H7 (cell line): ENCODE measurements at places on chromosomes 12 and 14.
A peak's percentile ranks its signal among the peaks of the same experiment; 100 is the strongest.

- DNase-seq: peak; percentile 53
Observed at GRCh38 chr14:105076805-105077648, 11.8 kb upstream of the GPR132 start.

DNA sequence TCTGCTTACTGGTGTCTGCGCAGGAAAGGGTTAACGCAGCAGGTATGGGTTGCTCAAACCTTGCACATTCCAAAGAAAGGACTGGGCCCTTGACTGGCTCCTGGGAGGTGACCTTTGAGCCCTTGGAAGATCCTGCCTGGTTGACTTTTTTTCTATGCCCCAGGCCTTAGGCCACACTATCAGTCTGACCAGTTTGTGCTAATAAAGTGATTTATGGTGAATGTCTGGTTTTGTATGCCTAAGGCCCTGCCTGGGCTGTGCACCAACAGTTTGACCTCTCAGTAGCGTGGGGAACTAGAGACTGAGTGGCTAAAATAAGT is 61.4 kb upstream of the SCN8A start:
- no peak for DNase-seq

GRCh38 chr14:59321626-59321949 is 133.1 kb downstream of the DAAM1 start:
- no peak for DNase-seq

DNA sequence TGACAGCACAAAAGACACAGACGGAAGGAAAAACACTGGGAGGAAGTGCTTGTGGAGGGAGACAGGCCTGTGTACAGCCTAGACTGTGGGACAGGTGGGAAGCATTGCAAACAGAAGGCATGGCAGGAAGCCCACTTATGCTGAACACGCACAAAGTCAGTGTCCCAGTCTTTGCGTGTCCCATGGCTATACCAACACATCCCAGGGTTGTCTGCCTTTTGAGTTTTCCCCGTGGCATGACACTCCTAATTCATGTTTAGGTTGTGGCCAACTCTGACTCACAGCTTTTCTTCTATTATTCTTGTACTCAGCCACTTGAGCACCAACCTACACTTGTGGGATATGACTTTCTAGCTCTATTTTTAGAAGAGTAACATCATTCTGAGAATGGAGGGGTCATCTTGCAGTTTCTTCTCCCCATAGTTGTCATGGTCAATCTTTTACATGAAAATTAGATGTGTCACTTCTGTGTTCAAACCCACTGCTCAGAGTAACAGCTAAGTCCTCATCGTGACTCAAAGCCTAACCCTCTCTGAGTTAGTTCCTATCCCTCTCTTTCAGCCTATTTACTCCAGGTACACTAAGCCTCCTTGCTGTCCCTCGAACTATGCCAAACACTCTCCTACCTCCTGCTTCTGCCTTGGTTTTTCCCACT is 27.5 kb upstream of the JPH4 start:
- no peak for DNase-seq

DNA sequence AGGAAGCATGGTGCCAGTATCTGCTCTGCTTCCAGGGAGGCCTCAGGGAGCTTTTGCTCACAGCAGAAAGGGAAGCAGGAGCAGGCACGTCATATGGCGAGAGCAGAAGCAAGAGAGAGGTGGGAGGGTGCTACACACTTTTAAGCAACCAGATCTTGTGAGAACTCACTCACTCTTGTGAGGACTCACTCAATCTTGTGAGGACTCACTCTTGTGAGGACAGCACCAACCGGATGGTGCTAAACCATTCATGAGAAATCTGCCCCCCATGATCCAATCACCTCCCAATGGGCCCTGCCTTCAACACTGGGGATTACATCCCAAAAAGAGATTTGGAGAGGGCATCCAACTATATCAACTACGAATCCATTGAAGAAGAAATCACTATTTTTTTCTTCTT is 34.3 kb upstream of the LMNTD1 start:
- DNase-seq: no peak

DNA sequence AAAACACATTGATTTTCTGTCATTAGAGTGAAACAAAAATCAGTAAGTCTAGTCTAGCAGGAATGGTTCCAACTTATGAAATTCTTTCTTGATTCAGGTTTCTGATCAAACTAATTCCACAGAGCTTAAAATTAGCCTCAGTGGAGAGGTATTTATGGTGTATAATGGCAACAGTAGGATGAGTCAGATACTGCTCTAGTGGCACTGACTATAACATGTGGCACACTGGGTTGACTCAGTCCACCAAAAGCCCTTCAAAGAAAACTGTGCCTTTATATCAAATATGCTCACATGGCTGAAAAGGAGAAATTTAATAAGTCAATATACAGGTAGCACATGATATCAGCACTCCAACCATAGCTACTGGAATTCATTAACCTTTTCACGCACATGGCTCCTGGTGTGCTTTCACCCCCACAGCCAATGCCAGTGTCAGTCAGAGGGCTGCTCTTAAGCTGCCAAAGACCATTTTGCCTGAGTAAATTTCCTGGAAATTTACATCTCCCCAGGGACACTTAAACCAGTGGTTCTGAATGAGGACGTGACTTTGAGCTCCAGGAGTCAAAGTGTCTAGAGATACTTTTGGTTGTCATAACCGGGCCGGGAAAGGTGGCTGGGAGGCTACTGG is 21.7 kb upstream of the CATSPERB start:
- no peak for DNase-seq

- DNase-seq: no peak
Observed at GRCh38 chr12:68227356-68227755, 1.7 kb upstream of the IL26 start.

GRCh38 chr14:75911883-75912282 is 69.9 kb downstream of the TGFB3 start:
- peak; percentile 36 for DNase-seq

- DNase-seq: no peak
Observed at GRCh38 chr14:101828046-101828445, 66.5 kb downstream of the PPP2R5C start.

DNA sequence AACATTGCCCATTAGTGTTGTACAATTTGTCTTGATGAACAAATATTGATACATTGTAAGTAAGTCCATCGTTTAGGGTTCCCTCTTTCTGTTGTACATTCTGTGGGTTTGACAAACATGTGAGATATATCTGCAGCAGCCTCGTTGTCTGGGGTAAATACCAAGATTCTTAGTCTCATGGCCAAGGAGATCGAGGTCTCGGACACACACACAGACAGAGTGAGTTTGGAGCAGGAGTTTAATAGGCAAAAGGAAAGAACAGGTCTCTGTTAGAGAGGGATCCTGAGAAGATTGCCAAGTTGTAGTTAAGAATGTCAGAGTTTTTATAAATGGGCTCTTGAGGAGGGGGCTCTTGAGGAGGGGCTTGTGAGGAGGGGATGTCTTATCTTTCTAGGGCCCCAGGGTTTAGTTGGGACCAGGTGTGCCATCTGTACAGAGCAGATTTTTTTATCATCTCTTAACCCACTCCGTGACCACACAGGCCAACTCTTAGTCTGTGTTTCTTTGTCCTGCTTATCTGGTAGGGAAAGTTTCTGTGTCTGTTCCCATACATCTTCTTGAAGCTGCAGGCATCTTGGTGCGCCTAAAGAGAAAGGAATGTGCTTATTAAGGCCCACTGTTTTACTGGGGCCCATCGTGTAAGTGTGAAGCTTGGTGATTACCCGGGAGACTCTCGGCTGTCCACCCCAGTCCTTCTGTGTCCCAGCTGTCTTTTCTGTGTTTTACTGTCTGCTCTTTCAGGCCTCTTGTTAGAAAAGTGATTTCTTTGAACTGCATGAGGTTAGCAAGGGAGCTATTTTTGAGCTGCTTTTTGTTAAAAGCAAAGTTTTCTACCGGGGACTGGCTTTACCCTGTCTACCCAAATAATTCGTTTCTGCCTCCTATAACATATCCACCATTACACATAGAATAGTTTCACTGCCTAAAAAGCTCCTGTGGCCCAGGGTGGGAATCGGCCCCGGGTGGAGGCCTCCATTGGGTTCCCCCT is 22.4 kb upstream of the CLEC2D start:
- DNase-seq: peak; percentile 27

- peak; percentile 25 for DNase-seq
Observed at GRCh38 chr14:68458840-68459469, 333.9 kb downstream of the ZFP36L1 start.

- DNase-seq: no peak
Observed at GRCh38 chr12:80445083-80445793, 1.2 kb downstream of the PTPRQ start.

- DNase-seq: no peak
Observed at GRCh38 chr12:84135586-84136279, 776.9 kb downstream of the SLC6A15 start.

- no peak for DNase-seq
Observed at GRCh38 chr12:47415054-47415453, 290.8 kb downstream of the RPAP3 start.

- DNase-seq: no peak
Observed at GRCh38 chr14:73027546-73027945, 640 bp upstream of the ZFYVE1 start.

GRCh38 chr14:77482422-77482821 is 16.2 kb downstream of the ISM2 start:
- no peak for DNase-seq

- DNase-seq: no peak
Observed at GRCh38 chr14:28676479-28676878, 90.1 kb upstream of the FOXG1 start.

GRCh38 chr14:102461490-102462338 is 47.9 kb downstream of the ANKRD9 start:
- DNase-seq: no peak

DNA sequence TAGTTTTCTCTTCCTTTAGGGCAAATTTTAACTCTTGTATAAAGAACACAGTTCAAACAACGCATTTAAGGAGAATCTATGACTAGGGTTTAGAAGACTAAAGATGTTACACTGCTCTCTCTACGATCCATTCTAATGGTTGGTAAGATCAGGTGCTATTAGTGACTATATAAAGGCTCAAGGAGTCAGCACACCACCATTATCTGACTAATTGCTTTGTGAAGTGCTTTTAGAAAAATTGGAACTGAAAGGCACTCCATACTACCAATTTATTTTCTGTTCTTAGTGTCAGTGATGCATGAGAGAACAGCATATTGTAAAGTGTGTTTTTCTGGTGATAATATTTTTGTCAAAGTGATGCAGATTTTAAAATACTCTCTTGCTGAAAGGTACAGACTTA is 136.8 kb downstream of the SYT1 start:
- no peak for DNase-seq

DNA sequence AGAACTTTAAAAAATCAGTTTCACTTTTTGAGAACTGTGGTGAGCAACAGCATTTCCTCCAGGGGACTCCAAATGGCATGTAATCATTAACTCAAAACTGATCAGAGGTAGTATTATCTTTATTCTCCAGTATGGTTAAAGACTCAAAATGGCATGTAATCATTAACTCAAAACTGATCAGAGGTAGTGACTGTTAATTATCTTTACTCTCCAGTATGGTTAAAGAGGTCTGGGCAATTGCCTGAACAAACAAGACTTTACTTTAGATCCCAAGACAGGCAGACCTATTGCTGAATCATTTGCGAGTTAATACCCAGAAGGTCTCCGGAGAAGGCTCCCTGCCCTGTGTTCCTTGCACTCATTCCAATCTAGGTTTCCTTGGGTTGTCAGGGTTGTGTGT is 6.6 kb upstream of the ACADS start:
- DNase-seq: no peak

DNA sequence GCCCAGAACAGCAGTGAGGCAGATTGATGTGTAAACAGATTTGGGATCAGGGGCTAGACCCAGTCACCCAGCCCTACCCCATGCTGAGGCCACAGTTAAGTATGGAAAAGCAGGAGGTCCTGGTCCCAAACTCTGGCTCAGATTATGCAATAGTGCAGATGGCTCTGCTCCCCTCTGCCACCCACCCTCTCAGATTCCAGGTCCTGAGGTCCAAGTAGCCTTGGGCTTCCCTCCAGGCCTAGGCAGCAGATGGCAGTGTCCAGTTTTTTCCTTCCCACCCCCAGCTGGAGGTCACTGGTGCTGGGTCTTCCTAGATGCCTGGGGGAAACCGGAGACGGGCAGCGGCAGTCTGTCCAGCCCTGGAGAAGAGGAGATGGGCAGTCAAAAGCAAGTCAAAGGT is 2.8 kb upstream of the DHH start:
- no peak for DNase-seq

DNA sequence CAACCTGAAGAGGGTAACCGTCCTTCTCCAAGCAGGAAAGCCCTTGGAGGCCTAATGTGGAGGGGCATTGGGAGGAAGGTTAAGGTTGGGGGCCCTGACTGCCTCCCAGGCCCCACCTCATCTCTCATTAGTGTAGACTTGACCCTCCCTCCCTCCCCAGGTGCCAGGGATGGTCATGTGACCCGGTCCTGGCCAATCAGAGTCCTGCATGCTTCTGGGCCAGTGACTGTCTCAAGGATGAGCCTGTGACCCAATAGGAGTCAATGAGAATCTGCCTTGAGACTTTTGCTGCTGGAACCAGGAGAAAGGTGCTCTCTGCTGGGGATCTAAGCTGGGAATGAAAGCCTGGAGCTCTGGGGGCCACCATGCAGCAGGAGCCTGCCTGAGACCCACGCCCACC is 70.8 kb downstream of the NCOR2 start:
- DNase-seq: peak; percentile 89

- no peak for DNase-seq
Observed at GRCh38 chr14:101178184-101179072, 274.9 kb upstream of the RTL1 start.

DNA sequence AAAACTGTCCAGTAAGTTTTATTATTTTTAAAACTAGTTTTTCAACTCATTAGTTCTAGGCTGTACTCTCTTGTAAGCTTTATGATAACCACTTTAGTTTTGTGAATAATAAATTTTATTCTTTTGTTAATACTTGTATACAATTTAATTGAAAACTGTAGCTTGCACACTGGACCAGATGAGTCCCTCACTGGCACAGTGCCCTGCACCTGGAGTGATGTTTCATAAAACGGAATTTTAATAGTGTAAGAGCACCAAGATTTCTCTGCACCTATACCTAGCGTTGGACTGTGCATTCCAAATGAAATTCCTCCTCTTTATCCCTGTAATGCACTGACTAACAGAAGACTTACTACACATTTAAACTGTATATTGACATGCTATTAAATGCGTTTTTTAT is 80.8 kb downstream of the PRIMA1 start:
- no peak for DNase-seq

DNA sequence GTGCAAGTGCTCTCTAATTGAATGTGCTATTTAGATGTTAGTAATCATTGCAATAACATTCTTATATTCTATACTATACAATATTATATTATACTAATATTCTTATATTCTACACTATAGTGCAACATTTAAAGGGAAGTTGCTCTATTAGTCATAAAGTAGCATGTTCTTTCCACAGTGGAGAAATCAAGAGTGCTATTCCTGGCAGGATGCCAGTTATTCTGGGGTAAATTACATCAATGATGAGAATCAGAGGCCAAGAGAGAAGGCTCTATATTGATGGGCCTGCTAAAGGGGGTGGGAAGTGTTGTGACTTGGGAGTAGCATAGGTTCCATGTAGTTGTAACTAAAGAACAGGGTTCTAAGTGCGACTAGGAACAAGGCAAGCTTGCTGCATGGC is 121.5 kb downstream of the SLC15A5 start:
- no peak for DNase-seq

- no peak for DNase-seq
Observed at GRCh38 chr14:91330096-91330696, 85.7 kb upstream of the GPR68 start.

GRCh38 chr14:58747181-58747580 is 109.4 kb downstream of the DACT1 start:
- DNase-seq: no peak

- no peak for DNase-seq
Observed at GRCh38 chr14:70666361-70666686, 24.6 kb downstream of the TTC9 start.

GRCh38 chr12:109609342-109609741 is 35.7 kb downstream of the MVK start:
- no peak for DNase-seq

GRCh38 chr12:46546634-46547273 is 174.2 kb upstream of the SLC38A2 start:
- no peak for DNase-seq
